ENCODE measurements at places on chromosomes 2 and 18.

GRCh38 chr2:124478761-124479160 is 453.7 kb downstream of the CNTNAP5 start:
- DNase-seq: no peak

DNA sequence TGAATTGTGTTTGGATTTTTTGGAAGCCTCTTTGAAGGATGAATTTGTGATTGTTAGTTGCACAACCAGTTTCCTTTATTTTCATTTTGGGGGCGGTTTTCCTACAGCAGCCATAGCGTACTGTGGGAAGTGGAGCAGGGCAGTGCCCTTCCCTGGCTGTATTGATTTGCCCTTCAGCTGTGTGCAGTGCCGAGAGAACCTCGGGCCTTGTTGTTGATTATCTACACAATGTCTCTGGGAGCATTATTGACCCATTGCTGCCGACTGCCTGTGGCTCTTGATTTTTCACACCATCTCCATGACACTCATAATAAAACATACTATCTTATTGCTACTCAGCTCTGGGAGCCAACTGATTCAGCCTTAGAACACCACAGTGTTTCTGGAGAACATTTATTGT is 162.2 kb upstream of the BOD1L2 start:
- no peak for DNase-seq

- no peak for DNase-seq
These were observed 34.5 kb downstream of the RAB31 start for GRCh38 chr18:9742524-9743131.

GRCh38 chr2:229375251-229375650 is 104.2 kb upstream of the PID1 start:
- DNase-seq: no peak

GRCh38 chr2:204885747-204886146 is 340.5 kb downstream of the PARD3B start:
- DNase-seq: no peak

GRCh38 chr2:170816504-170817092 is at the start of gene GAD1:
Gene GAD1 (plus strand): TSS chr2:170816887. CDS start chr2:170818592, 1,705 bp downstream.
- DNase-seq: no peak

DNA sequence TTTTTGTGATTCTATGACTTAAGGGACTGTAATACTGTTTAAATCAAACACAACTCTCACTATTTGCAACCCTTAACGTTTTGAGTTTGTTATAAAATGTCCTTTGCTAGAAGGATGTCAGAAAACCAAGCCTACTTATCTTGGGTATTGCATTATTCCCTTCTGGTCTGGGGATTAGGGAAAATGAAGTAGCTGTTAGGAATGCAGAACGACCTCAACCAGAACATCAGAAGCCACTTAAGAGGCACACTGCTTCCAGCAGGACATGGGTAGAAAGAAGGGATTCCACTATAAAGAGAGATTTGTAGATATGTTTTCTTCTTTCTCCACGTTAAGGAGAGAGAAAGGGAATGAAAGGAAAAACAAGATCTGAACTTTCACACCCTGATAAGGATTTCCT is 101.2 kb downstream of the SETBP1 start:
- peak; percentile 51 for DNase-seq

GRCh38 chr18:32877371-32877770 is 104.5 kb upstream of the KLHL14 start:
- DNase-seq: no peak

- DNase-seq: no peak
These were observed 21.6 kb upstream of the C2orf42 start for GRCh38 chr2:70212298-70212932.

- peak; percentile 15 for DNase-seq
These were observed 6.9 kb upstream of the FLACC1 start for GRCh38 chr2:201363857-201364560.

Measured in non-pigmented ciliary epithelial cell (primary cell).